Stimulated activated CD4-positive, alpha-beta T cell treated with anti-CD3 and anti-CD28 coated beads, Interleukin-4, amount 100 ng/mL, for 24 hours (primary cell): ENCODE measurements at places on chromosomes 6 and 20.

DNA sequence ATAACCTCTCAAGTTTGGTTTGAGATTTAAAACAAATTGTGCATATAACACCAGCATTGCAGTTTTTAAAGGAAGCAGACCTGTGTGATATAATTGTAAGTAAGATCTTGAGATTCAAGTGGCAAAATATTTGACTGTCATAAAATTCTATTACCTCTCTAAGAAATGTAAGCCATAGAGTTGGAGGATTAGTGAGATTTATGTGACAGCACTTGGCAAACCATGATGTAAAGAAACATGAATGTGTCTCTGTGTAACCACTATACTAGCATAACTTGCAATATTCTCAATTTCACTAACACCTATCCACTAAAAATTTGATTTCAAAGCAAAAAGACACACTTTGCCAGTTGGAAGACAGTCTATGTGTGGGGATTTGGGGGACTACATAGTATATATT lies 190.2 kb upstream of the SSTR4 start:
- DNase-seq, result no peak

DNA sequence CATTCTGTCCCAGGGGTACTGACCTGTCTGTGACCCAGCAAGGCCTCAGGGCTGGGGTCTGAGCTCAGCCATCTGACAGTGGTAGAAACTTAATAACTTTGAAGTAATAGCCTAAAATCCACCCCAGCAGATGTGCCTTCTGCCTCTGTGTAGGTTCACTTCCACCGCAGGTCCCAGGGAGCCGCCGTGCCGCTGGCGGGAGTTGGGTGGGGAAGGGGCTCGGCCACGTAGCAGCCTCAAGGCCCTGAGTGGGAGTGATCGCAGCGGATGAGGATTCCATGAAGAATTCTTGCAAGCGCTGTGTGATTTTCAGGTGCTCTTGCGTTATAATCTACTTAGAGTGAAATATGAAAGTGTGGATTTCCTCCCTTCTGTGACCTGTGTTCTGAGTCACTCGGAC lies 163.7 kb downstream of the DTNBP1 start:
- DNase-seq, result no peak

DNA sequence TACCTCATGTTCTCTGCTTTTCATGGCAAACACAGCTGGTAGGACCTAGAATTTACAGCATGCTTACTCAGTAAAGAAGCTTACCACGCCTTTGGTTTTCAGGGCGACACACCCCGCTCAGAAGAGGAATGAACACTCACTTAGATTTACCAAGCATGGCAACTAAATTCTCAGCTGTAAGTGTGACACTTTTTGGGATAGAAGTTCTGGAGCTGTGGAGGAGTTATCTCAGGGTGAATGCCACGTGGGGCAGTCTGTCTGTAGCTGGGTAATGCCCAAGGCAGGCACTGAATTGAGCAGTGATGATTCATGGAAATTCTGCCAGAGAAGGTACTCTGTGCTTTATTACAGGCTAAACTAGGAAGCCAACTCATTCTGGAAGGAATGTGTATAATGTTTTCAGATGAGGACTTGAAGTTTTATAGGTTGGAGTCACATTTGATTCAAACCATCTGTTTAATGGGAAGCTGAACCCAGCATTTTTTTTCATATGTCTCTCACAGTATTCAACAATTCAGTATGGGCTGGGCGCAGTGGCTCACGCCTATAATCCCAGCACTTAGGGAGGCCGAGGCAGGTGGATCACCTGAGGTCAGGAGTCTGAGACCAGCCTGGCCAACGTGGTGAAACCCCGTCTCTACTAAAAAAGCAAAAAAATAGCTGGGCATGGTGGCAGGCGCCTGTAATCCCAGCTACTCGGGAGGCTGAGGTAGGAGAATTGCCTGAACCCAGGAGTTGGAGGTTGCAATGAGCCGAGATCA lies 3.5 kb upstream of the PRIM2 start:
- DNase-seq, result no peak

- no peak for DNase-seq
Measured at GRCh38 chr20:47334022-47334551, 22.4 kb downstream of the ZMYND8 start.

GRCh38 chr20:4925842-4926530 lies 75.3 kb downstream of the SLC23A2 start:
- DNase-seq, result no peak

DNA sequence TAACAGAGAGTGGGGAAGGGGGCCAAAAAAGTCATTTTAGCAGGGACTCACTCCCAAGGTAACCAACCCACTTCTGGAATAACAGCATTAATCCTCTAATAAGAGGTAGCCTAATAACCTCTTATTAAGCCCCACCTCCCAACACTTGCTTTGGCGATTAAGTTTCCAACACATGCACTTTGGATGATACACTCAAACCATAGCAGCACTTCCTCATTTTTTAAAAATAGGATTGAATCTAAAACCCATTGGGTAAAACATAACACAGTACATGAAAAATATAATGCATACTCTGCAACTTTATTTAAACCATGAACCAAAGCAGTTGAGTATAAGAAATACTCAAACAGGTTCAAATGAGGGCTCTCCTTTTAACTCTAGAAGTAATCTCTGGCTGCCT lies 318.3 kb downstream of the HACE1 start:
- no peak for DNase-seq

GRCh38 chr6:132458887-132459604 lies 53.9 kb downstream of the STX7 start:
- no peak for DNase-seq

DNA sequence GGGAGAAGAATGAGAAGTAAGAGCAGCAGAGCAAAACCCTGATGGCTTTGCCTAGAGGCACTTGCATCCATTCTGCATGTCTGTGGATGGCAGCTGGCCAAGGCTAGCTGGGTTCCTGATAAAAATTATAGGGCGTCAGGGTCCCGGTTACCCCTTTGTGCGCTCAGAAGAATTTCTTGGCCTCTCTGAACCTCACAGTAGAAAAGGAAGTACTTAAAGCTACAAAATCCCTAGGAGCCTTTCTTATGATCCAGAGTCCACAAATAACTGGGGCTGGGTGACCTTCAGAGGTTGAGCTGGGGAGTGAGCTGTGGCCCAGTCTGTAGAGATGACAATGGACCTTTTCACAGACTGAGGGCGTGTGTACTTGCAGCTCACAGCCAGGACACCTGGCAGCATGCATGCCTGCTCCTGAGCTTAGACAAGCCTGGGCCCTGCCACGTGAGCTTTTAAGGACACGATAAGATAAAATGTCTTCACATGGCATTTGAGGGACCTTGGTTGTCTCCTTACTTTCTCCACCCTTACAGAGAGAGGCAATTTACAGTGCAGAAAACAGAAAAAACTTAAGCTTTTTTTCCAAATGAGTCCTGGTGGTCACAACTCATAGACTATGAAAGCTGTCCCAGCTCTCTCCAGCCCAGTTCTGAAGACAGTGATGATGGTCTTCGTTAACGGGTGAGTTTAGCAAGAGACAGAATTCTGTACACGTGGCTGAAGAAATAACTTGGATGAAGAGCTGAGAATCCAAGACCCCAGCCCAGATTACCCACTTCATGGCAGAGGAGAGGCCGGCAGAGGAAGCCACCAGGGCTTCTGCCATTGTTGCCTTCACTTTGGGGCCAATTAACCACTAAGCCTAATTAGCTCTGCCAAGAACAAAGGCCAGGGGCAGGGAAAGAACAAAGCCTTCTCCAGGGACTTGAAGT lies 50.3 kb downstream of the FOXA2 start:
- no peak for DNase-seq

DNA sequence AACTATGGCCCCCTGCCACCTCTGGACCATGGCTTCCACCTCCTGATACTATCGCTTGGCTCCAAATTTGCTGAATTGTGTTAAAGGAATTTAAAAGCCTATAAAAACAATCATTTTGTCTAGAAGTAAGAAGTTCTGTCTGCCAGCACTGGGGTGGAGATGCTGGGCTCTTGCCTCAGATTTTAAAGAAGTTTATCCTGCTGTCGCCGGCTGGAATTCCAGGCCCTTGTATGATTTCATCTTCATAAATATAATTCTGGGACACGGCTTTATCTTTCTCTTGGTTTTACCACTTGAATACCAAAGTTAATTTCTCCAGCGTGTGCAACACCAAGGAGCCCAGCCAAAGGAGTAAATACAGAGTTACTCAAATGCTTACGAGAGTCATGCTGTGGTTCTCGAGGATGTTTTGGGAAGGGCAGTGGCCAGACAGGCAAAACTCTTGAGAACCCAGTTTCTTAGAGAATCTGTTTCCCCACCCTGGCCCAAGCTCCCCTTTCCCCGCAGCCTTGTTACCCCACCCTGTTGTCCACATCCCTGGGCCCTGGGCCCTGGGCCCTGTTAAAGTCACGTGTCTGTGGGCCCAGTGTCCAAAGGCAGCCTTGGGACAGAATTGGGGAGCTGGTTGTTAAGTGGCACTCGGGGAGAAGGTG lies 31.9 kb downstream of the C6orf89 start:
- DNase-seq, result no peak

GRCh38 chr6:2900221-2900807 lies 2.8 kb downstream of the SERPINB9 start:
- DNase-seq, result no peak

DNA sequence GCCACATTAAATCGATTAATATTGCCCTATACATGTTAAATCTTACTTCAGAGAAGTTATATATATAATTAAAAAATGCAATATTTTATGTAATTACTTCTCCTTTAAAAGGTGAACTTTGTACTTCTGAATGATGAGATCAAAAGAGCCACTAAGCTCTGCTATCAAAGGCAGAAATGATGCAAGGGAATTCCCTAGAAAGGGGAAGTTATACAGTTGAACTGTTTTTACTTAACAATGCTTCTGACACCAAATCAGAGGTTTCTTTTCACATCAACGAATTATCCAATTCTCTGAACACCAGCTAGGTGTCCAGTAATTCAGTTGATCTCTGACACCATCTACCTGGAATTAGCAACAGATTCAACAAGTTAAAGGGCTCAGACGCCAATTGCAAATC lies 319.9 kb upstream of the TSHZ2 start:
- DNase-seq, result no peak

- DNase-seq, result no peak
Measured at GRCh38 chr20:58059260-58059544, 169.3 kb downstream of the ANKRD60 start.

GRCh38 chr6:139364302-139364981 lies 10.0 kb downstream of the CITED2 start:
- DNase-seq, result no peak

GRCh38 chr6:8414844-8415243 lies 20.5 kb downstream of the SLC35B3 start:
- DNase-seq, result no peak

DNA sequence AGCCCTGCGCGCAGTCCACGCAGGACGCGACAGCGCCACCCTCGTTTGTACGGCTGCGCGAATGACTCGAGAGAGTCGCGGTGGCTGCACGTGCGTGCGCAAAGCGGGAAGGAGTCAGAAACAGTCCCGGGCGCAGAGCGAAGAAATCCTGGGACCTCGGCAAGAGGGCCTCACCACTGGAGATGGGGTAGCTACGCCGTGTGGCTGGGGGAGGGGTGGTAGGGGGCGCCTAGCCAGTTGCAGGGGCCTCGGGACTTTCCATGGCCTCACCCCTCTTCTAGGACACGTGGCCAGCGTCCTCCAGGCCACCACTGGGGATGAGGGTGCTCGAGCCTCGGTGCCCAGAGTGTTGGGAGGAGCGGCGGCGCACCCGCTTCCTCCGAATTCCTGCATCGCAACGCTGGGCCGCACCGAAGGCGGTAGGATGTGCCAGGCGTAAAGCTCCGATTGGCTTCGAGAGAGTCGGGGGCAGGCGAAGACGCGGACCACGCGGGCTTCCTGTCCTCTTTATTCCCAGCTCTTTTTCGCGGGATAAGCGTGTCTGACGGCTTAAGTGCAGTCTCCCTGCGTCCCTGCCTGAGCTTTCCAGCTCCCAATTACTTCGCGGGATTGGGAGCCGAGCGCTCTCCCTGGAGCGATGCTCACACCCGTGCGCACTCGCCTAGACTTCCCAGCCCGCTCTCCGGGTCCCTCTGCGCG lies 38.7 kb downstream of the NCR2 start:
- no peak for DNase-seq

- DNase-seq, result no peak
Measured at GRCh38 chr20:4830259-4830658, 108.5 kb downstream of the PRND start.

GRCh38 chr6:43268355-43268700 lies 25.0 kb downstream of the TTBK1 start:
- no peak for DNase-seq
